ENCODE measurements at places on chromosomes 7 and 10.

DNA sequence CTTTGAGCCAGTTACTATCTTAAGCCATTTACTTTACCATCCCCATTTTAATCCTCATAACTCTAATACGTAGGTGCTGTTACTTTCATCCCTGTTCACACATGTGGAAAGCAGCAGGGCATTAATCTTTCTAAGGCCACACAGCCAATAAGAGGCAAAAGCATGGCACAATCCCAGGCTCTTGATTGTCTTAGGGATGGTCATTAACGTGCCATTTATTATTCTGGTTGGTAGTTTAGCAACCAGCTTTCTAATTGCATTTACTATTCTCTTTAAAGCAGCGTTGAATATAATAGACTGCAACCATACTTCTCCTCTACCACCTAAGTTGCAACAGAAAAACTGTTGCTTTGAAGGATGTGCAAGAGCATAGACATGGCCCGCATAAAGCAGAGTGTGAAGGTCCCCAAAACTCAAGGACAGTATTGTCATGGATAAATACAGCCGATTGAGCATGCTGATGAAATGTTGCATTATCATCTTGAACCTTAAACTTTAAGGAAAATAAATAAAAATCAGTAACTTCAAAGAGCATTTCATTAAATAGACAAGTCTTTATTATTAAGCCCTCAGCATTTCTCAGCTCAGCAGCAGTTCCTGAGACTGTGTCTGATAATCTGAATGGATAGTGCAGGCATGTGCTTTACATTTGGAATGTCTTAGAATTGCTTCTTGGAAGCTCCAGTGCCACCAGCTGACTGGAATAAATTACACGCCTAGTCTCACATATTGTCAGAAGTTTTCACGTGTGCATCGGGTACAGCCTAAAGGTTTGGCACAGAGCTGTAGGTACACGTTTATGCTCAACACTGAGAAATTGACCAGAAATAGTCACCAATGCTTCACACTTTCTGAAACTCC lies 467.1 kb downstream of the SDK1 start:
- DNase-seq = no peak

DNA sequence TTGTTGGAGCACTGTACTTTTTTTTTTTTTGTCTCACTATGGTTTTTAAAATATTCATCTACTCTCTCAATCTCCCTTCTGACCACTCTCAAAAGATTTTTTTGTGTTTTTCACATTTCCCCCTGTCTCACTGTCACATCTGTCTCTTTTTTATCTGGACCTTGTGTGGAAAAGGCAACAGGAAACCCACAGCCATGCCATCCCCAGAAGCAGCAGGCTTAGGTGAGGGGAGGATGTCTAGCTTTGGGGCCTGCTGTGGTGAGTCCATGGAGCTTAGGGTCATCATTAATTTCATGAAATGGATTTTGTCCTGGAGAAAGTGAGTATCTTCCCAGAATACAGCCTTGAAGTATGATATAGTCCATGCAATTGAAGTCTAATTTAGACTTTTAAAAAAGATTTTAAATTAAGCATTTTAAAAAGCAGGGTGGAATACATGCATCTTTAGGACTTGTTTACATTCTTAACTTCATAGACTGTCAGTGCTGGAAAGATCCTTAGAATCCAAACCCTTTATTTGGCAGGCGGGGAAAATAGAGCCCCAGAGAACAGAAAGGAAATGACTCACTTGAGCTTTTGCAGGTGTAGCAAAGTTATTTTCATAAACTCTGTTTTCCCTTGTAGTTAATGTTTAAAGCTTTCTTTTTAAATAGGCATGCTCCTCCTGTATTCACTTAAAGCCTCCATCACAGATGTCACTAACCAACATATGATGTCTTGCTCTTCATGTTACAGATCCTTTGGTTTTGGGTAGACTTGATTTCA lies 25.1 kb downstream of the MINDY4 start:
- DNase-seq = no peak

GRCh38 chr10:75403144-75403938 lies 1.8 kb upstream of the ZNF503 start:
- no peak for DNase-seq

DNA sequence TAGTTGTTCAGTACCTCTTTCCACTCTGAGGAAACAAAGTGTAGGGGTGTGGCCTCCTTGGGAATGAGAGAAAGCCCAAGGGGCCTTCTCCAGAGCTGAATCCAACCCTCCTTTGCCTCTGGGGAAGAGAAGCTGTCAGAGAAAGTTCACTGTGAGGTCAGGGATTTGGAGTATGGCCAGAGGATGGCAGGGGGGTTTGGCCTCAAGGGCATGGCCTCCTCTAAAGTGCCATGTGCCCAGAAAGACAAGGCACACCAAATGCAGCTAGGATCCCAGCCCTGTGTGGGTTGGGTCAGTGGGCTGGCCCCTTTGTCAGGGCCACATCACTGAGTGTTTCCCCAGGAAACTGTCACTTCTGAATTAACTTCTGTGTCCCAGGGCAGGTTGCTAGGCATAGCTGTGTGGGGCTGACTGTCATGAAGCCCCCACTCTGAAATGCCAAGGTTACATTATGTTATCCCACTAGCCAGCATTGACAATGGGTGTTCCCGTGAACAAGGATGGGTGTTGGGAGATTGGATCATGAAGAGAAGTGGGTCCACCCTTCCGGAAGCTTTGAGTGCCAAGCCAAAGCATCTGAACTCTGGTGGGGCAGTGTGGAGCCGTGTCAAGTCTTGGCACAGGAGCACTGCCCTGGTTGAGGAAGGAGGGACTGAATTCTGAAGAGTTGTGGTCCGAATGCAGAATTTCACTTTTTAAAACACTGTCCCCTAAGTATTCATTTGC lies 123.3 kb downstream of the ZMIZ1 start:
- no peak for DNase-seq

GRCh38 chr7:81236560-81236959 lies 317.7 kb upstream of the SEMA3C start:
- DNase-seq = no peak

GRCh38 chr10:121578298-121578697 lies 19.9 kb downstream of the FGFR2 start:
- no peak for DNase-seq

- DNase-seq = no peak
These were observed 25.0 kb downstream of the FOXP2 start for GRCh38 chr7:114439581-114439980.

GRCh38 chr7:148049068-148049467 lies 541.5 kb upstream of the C7orf33 start:
- DNase-seq = no peak

Measured in BJ (cell line).